Naive thymus-derived CD8-positive, alpha-beta T cell (primary cell): ENCODE measurements at places on chromosomes 4 and X.

GRCh38 chr4:143986180-143986579, 33.0 kb downstream of the GYPB start:
- no peak for DNase-seq
- H3K27ac ChIP-seq = no peak overlapping the region
- H3K4me3 ChIP-seq = no peak overlapping the region
- no peaks in the 10 kb centered on the region for H3K4me1 ChIP-seq
- peaks cover 6% of the 10 kb centered on the region for H3K27me3 ChIP-seq

DNA sequence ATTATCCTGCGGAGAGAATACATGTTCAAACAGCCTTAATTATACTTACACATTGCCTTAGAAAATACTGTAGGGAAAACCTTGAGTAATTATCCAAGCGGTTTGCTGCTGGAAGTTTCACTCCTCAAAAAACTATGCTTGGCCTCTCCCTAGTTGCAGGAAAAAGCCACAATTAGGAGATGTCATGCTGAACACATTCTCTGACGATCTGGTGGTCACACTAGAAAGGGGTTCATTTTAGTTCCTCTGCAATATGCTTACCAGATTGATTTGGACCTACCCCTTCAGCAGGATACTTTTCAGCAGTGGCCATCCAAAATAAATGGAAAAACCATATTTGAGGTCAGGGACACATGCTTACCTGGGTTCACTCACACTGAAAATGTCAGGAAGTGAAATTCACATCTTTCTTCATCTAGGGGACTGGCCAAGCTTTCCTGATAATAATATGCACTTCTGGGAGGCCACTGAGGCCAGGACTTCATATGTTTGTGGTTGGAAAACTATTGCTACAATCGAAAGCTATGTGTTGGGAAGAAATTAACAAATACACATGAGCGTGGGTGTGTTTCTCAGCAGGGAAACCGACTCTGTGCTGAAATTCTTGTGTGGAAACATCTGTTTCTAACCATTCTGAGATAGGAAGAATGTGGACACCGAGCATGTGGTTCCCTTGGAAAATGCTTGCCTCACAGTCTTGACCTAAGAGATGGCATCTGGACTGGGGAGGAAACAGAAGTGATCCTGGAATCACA, 68.8 kb downstream of the ATXN3L start:
- H3K27ac ChIP-seq = no peak overlapping the region
- H3K27me3 ChIP-seq = no peaks in the 10 kb centered on the region

DNA sequence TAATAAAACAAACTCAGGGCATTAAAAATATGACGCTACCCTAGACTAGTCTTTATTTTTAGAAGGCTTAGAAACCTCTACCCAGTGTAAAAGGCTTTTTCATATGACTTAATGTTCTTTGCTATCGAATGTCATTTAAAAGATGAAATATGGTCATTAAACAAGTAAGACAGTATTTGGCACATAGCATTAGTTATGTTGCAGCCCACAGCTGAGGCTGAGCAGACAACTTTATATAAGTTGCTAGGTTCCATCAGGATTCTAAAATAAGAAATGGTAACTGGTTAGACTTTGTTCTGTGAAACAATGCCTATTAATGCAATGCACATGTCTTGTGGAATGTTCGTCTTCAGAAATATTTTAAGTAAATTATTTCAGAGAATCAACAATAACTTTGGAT, 10.4 kb upstream of the PRSS12 start:
- no peaks in the 10 kb centered on the region for H3K4me1 ChIP-seq
- H3K27ac ChIP-seq = no peak overlapping the region
- no peak for DNase-seq
- no peaks in the 10 kb centered on the region for H3K36me3 ChIP-seq
- peaks cover 21% of the 10 kb centered on the region for H3K27me3 ChIP-seq

- no peaks in the 10 kb centered on the region for H3K36me3 ChIP-seq
- DNase-seq = no peak
- no peak overlapping the region for H3K4me3 ChIP-seq
- H3K27ac ChIP-seq = no peak overlapping the region
- H3K4me1 ChIP-seq = no peaks in the 10 kb centered on the region
- no peaks in the 10 kb centered on the region for H3K27me3 ChIP-seq
Observed at GRCh38 chr4:157808796-157809383, 363.9 kb downstream of the GASK1B start.

DNA sequence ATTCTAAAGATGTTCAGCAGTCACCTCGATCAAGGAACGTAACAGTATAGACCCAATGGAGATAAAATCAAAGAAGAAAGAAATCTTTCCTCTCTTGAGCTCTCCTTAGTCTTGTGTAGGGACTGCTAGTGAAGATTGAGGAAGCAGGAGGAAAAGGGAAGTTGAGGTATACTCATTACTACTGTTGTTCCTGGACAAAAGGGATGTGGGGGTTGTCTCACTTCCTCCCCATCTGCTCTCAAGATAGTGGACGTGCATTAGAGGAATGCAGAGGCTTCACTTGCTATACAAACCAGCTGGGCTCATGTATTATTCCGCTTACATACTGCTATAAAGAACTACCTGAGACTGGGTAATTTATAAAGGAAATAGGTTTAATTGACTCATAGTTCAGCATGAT, 208.9 kb upstream of the ARHGEF9 start:
- H3K27me3 ChIP-seq = no peaks in the 10 kb centered on the region
- DNase-seq = no peak
- no peaks in the 10 kb centered on the region for H3K36me3 ChIP-seq
- H3K4me3 ChIP-seq = no peak overlapping the region
- no peak overlapping the region for H3K27ac ChIP-seq
